Activated T-cell treated with anti-CD3 and anti-CD28 coated beads, Interleukin-2, amount 50 U/mL, for 72 hours (primary cell): ENCODE measurements at places on chromosomes 2 and 18. TPM values are rescaled to one million over a fixed set of nuclear protein-coding genes. Genes with fewer than 3 reads are reported as not detected.

DNA sequence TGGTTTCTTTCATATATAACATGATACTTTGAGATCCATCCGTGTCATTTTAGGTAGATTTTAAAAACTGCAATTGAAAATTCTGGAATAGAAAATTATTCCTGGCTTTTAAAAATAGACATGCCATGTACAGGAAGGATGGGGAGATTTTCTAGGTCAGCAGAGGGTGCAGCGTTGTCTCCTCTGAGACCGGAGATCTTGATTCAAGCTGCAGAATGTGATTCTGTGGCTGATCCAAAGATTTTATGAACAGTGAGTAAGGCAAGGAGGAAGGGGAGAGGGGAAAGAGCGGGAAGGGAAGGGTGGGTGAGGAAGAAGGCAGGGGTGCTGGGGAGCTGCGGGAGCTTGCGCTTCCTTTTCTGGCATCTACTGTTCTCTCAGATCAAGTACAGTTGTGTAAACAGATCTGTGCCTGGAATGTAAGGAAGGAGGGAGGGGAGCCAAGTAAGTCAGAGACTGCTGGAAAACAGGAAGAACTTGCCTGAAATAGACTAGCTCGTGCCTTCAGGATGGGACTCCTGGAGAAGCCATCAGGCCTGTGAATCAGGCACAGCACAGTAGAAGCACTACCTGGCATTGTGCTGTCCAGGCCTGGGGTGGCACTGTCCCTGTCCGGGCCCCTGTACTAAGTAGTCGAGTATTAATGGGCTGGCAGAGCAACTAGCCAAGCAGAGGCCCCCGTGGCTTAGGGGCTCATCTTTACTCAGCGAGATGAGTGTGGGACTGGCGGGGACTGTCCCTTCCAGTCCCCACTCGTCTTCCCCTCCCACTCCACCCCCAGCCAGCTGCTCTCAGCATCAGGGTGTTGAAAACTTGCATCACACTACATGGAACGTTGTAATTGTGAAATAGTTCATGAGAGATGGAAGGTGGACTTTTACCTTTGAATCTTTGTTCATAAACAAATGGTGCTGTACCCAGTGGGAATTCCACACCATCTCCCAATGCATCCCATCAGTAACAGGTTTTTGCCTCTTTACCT is 163.5 kb downstream of the UXS1 start:
- peak; percentile 44 for DNase-seq

- DNase-seq: no peak
Measured at GRCh38 chr2:222297600-222297935, 1.2 kb downstream of the PAX3 start.

DNA sequence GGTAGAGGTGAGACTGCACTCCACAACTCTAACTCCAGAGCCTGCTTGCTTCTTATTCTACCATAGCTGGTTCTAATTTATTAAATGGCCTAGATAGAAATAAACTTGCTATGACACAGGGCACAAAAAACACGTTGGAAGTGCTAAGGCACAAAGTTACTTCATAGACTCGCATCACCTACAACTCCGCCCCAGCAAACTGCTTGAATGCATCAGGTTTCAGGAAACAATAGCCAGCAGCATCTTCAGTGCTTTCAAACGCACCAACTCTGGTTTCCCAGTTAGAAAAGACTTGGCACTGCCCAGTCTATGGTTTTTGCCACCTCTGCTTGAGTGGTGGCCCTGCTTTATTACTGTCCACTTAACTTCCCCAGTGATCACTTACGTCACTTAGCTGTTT is 142.6 kb downstream of the RIF1 start:
- no peak for DNase-seq

DNA sequence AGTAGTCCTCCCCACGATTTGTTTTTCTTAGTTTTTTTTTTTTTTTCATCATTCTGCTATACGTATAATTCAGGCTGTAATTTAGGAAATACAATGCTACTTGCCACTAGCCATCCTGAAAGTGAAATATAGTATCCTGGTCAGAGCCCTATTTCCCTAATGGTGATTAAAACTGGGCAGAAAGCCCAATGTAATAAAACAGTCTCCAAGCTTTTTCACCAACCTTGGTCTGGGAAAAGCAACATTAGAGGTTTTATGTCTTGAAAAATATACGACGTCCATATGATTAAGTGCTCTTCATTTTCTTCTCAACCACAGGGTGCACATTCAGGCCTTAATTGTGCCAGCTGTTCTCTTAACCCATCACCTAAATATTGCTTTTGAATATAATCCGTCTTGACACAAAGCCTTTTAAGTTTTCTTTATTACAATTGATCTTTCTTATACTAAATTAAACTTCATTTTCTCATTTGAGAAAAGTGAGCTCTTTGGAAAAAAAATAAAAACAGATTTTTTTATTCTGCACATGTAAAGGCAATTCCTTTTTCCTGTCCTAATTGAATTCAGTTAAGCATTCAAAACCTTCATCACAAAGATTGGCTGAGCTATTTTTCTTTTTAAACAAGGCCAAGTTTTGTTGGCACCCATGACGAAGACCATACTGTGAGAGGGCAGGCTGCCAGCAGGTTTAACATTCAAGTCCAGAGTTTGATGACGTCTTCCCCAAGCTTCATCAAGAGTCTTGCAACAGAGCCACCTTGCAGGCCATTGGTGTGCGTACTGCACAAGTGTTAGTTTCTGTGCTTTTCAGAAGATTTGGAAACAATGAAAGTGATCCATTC is 52.7 kb downstream of the MAP2 start:
- no peak for DNase-seq

- no peak for DNase-seq
Measured at GRCh38 chr2:19569300-19569791, 210.9 kb upstream of the OSR1 start.

DNA sequence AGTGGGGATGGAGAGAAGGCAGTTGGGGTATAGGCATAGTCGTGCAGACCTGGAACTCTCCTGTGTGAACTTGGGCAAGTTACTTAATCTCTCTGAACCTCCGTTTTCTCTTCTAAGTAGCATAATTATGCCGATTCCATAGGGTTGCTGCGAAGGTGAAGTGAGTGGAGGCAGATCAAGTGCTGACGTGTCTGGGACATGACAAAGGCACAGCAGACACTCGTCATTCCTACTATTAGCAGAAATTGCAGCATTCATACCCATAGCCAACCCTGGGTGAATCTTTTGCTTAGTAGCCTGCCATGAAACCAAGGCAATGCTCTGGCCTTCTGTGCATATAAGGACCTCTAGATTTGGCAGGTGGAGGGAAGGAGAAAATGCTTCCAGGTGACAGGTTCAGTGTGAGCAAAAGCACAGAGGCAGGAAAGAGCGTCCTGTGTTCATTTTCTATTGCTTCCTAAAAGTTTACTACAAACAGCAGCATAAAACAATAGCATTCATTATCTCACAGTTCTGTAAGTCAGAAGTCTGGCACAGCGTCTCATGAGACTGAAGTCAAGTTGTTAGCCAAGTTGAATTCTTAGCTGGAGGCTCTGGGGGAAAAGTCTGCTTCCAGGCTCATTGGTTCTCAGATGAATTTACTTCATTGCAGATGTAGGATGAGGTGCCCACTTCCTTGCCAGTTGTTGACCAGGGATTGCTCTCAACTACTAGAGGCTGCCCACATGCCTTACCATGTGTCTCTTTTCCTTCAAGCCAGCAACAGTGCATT is 77.8 kb downstream of the CTIF start:
- no peak for DNase-seq

DNA sequence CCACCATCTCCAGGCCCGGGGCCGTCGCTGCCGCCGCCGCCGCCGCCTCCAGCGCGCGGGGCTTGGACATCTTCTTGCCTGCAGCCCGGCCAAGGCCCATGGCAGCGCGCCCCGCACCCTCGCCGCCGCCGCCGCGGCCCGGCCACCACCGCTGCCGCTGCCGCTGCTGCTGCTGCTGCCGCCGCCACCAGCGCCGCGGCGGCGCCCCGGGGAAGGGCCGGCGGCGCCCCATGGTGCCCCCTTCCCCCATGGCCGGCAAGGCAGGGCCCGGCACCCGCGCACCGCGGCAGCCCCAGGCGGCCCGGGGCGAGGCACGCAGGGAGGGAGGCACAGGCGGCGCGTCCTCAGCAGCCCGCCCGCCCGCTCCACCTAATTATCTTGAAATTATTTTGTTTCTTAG is 3057.4 kb downstream of the RPIA start:
- DNase-seq: no peak

DNA sequence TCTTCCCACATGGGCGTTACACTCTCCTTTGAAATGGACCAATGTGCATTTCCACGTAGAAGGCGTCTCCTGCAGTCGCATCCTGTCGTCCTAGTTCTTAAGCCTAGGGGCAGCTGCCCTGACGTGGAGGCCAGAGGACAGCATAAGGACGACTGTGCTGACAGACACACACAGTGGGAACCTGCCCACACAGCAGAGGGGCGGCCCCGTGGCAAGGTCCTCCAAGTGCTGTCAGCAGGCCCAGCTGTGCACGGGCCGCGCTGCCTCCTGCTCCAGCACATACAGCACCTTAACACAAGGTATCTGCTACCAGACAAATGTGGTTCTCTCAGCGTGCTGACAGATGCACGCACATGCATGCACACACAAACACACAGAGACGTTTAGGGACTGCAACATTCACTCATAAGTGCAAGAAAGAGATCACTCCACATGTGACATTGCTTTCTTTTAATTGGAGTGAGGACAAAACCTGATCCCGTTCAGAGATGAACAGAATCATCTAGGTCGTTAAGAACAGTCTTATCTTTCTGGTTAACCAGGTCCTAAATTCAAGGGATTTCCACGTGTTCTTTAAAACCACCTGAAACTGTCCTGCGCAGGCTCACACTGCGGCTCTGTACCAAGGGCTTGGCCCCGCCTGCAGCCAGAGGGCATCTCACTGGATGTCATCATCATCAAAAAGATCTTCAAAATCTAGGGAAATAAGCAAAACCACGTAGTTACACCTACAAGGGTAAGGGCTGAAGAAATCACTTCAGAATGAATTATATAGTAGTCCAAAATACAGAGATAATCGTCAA is 5.5 kb downstream of the COPS9 start:
- no peak for DNase-seq

- DNase-seq: peak; percentile 2
Measured at GRCh38 chr18:75455249-75456198, 28.0 kb upstream of the SMIM21 start.

DNA sequence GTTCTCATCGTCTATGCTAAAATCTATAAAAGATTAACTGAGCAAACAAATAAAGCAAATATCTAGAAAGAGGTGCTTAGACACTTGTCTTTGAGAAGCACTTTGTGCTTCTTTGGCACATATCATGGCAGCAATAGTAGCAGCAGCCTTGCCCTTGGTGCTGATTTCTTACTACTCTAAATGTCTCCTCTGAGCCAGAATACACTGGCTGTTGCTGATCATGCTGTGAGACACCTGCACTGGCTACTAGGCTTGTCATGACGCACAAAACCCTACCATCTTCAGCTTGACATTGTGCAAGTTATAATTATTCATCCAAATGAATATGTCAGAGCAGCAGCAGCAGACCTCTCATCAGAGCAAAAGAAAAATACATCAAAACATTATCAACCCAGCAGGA is 46.7 kb downstream of the FANCL start:
- no peak for DNase-seq

DNA sequence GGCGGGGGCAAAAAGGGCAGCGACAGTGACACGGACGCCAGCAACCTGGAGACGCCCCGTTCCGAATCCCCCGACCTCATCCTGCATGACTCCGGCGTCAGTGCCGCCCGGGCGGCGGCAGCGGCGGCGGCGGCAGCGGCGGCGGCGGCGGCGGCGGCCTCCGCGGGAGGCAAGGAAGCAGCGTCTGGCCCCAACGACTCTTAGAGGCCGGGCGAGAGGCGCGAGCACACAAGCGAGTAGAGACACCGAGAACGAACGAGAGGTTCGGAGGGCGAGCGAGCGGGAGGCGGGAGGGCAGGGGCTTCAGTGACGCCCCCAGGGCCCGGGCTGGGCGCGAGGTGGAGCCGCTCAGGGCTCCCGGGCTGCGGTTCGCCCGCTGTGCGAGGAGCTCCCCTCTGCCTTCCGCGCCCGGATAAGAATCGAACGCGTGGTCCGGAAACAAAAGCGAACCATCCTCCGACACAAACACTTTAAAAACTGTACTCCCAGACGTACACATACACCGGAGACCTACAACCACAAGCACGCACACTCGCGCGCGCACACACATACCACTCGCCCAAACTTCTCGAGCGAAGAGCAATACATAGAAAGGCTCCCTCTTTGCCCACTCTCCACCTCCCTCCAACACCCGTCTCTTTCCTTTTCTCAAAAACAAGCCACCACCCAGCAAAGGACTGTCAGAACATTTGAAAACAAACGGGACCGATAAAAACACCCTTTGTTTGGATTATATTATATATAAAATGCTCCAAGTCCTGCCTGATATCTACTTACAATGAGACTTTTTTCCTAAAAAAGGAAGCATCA is 2.8 kb downstream of the SP9 start:
- DNase-seq: peak; percentile 55

CLEC4F gene
- not detected for total RNA-seq

VAMP5 gene
- total RNA-seq: 73.3 TPM

FTCDNL1 gene
- 2.2 TPM for total RNA-seq

C1QL2 gene
- not detected for total RNA-seq

EPAS1 gene
- total RNA-seq: 219 TPM

MDH1B gene
- total RNA-seq: 0.56 TPM

CNGA3 gene
- not detected for total RNA-seq

ABCG8 gene
- total RNA-seq: not detected

KLHL14 gene
- 0.05 TPM for total RNA-seq
